ENCODE measurements at places on chromosomes 11 and 22. TPM values are rescaled to one million over a fixed set of nuclear protein-coding genes. Genes with fewer than 3 reads are reported as not detected.

DNA sequence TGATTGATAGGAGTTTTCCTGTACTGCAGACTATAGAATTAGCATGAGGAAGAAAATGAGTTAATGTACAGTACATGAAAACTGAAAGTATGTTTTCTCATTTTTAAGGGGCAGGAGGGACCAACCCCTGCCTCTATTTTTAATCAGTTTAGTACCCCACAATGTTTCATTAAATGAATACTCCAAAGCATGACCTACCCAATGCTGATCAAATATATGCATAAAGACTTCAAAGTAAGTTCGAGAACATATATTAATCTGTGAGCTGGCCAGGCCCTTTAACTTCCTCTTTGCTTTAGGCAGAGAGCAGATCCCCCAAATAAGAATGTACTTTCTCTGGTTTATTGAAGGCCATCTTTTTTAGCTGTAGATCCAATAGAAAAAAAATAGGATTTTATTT is 161.0 kb downstream of the FCHSD2 start:
- no peak for DNase-seq

The BTBD18 gene
- not detected for total RNA-seq

DNA sequence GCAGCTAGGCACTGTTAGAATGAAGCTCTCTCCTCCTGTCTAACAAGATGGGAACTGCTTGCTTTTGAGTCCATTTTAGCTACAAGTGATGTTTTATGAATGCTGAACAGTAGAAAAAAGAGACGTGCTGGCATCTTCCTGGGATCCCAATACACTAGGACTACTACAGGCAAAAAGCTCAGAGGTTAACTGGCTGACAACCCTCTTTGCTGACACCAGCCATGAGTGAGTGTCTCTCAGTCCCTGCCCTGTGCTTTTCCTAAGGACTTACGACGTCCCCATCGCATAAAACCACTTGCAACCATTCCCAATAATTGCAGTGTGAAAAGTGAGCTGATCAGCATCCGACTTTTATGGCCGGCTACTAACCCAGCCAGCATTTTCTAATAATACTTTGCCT is 213.5 kb downstream of the NTM start:
- no peak for DNase-seq

- DNase-seq, result peak; percentile 51
Measured at GRCh38 chr11:101129203-101129943, at the start of gene PGR. Gene PGR, minus strand, starts transcription at chr11:101129813. Its CDS starts 743 bp downstream, at chr11:101129070.

The C11orf97 gene
- not detected for total RNA-seq

DNA sequence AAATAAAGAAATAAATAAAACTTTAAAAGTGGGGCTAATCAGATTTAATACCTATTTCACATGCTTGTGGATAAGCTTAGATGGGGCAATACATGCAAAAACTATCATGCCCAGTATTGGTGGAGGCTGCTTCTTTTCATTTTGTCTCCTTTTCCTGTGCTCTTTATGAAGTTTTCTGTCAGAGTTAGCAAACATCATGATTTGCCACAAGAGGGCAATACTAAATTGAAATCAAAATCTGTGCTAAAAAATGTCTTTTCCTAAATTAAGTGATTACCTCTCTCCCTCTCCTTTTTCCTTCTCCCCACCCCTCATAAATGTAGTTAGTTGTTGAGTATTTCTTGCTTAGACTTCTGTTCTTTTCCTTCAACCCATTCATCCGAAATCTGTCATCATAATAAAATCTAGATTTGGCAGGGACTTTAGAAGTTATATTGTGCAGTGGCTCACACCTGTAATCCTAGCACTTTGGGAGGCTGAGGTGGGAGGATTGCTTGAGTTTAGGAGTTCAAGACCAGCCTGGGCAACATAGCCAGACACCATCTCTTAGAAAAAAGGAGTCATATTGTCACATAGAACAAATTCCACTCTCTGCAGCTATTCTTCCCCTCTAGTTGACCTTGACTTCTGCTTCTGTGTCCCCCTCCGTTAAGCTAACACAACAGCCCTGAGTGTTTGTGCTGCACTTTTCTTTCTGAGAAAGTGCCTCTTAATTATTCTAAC is 4.7 kb upstream of the ARHGAP42 start:
- DNase-seq, result no peak

The C11orf86 gene
- not detected for total RNA-seq

- DNase-seq, result no peak
Measured at GRCh38 chr22:30826670-30827355, 132.1 kb downstream of the OSBP2 start.

- DNase-seq, result no peak
Measured at GRCh38 chr11:61121917-61122316, 19.6 kb downstream of the CD5 start.

DNA sequence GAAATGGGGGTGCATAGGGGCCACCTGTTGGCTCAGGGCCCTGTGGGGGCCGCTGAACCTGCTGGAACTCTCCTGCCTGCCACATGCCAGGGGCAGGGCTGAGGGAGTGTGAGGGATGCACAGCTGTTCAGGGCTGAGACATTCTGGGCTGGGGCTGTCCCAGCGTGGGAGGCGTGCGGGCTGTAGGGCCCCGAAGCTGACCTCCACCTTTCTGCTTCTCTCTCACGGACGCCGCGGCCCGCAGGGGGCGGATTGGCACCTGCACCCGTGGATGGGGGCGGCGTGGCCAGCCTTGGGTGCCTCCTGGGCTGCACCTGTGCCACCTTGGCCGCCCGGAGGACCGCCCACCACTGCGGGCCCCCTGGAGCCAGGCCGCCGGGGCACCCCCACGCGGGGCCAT is 4.1 kb downstream of the CCDC188 start:
- DNase-seq, result no peak

- no peak for DNase-seq
Measured at GRCh38 chr22:42283278-42284201, 13.1 kb upstream of the TCF20 start.

GRCh38 chr11:120391292-120391691 is 55.1 kb downstream of the ARHGEF12 start:
- no peak for DNase-seq

- DNase-seq, result no peak
Measured at GRCh38 chr11:88521799-88522201, 184.3 kb upstream of the CTSC start.

DNA sequence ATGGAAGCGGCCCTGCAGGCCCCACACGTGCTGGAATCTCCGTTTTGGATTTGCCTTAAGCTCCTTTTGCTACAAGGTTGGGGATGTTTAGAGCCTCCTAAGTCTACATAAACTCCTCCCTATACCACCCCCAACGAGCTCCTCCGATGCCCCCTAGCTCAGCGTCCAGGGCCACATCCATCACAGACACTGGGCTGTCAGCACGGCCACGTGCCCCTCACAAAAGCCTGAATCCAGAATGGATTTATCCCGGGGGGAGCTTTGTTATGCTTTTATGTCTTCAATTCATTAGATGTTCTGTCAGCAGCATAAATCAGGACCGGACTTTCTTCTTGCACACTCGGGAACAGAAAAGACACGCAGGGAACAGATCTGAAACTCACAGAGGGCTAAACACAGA is 52.6 kb upstream of the CD82 start:
- DNase-seq, result no peak

- DNase-seq, result no peak
Measured at GRCh38 chr11:93921695-93922468, 71.5 kb upstream of the VSTM5 start.

- no peak for DNase-seq
Measured at GRCh38 chr11:43504316-43504950, 145.7 kb downstream of the TTC17 start.

DNA sequence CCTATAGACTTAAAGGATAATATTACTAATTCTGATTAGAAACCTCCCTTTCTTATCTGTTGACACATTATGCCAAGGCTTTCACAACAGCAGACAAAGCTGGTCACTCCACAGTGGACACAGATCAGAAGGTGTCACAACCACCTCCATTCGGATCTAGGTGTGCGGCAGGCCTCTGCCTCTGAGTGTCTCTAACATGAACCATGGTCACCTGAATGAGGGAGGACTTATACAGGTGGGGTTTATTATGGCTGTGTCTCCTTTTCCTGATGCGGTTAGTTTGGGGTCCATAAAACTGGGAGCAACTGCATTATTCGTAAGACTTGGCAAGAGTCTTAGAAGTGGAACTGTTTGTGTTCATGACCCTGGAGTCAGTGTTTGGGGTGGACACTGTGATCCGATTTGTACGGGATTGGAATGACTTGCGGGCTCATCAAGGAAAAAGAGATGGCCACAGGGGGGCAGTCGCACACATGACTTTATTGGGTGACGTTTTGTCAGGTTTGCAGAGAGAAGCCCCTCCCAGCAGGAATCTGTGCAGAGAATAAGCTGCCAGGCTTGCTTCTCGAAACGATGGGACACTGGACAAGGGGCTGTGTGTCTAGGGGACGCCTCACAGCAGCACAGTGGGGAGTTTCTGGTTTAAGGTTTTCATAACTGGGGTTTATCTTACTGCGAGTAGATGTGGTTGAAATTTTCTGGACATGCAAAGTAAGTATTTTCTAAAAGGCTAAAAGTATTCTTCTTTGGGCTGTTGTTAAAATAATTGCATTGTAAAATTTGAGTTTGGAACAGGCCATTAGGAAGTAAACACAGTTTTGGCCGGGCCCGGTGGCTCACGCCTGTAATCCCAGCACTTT is 90.6 kb downstream of the GAB4 start:
- DNase-seq, result peak; percentile 49

The SLC22A6 gene
- total RNA-seq, result not detected

- no peak for DNase-seq
Measured at GRCh38 chr11:2704896-2705606, 5.3 kb upstream of the KCNQ1OT1 start.

The FAM111A gene
- total RNA-seq, result 7.3 TPM

The KDM4E gene
- total RNA-seq, result not detected

DNA sequence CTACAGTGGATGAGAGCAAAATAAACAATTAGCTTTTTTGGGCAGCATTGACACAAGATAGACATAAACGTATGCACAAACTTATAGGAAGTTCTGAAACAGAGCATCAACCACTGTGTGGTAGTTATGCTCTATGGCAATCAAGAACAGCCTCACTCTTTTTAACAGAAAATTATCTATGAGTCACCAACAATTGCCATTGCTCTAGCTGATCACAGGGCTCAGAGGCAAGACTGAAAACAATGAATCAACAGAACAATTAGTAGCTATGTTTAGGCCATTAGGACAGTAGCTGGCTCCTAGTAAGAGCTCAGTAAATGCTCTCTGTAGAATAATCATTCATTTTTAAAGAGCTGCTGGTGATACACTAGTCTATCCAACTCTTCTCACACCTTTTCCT is 34.9 kb upstream of the PICALM start:
- DNase-seq, result no peak

The CCDC188 gene
- total RNA-seq, result 0.88 TPM

- no peak for DNase-seq
Measured at GRCh38 chr22:27624042-27624441, 177.5 kb downstream of the MN1 start.

The CSF2RB gene
- 1.5 TPM for total RNA-seq

- DNase-seq, result no peak
Measured at GRCh38 chr11:75734491-75735180, 17.0 kb downstream of the MOGAT2 start.

The MDK gene
- 16.5 TPM for total RNA-seq

The CEP126 gene
- 1.4 TPM for total RNA-seq

- DNase-seq, result no peak
Measured at GRCh38 chr22:42022162-42022847, 23.7 kb downstream of the WBP2NL start.

The P2RY2 gene
- total RNA-seq, result 15.2 TPM
